ENCODE measurements at places on chromosomes 3 and 15.

GRCh38 chr15:71701808-71702207 is 108.5 kb upstream of the NR2E3 start:
- DNase-seq = no peak

GRCh38 chr3:145807990-145808389 is 353.0 kb downstream of the PLOD2 start:
- DNase-seq = peak; percentile 61

GRCh38 chr3:28916713-28917499 is 364.0 kb upstream of the RBMS3 start:
- DNase-seq = peak; percentile 87

DNA sequence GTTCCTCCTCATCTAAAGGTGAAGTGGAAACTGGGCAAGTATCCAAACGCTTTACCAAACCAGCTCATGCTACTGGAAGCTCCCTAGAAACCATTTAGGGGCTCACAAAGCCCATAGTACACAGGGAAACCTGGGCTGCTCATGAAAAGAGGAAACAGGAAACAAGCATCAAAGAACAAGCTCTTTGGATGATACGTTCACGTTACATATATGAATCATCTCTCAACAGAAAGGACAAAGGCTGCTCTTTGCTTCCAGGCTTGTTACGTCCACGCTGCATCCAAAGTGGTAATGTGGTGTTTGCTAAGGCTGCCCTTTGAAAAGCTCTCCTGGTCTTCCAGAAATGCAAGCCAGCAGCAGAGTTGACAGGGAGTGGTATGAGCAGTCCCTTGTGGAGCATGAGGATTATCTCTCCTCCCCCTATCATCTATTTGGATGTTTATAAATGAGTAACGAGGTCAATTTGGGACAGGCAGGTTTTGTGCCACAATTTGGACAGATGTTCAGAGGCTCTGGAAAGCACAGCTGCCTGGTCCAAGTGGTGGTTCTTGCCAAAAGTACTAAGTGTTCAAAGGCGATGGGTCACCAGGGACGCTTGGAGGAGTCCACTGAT is 98.0 kb upstream of the RORA start:
- DNase-seq = peak; percentile 54

DNA sequence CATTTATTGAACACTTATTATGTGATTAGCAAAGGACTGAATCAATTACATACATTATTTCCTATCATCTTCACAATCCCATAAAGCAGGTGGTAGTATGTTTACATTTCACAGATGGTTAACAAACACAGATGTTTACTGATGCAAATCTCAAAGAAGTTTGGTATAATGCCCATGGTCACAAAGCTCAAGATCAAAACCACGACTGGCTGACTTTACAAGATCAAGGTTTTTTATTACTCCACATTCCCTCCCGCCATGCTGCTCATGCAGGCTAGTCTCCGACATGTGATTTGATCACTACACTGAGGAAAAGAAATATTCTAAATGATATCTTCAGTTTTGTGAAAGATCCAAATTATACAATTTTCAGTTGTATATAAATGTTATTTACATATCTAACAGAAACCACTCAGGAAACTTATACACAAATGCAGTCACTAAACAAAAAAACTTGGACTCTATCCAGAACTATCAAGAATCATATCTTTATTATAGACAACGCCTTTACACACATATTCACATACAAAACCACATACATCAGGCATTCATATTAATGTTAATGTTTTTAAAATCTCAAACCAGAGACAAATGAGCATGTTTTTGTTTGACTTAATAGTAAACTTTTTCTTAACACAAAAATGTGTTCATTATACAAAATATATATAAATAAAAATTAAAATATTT is 235.5 kb downstream of the SCAPER start:
- no peak for DNase-seq

DNA sequence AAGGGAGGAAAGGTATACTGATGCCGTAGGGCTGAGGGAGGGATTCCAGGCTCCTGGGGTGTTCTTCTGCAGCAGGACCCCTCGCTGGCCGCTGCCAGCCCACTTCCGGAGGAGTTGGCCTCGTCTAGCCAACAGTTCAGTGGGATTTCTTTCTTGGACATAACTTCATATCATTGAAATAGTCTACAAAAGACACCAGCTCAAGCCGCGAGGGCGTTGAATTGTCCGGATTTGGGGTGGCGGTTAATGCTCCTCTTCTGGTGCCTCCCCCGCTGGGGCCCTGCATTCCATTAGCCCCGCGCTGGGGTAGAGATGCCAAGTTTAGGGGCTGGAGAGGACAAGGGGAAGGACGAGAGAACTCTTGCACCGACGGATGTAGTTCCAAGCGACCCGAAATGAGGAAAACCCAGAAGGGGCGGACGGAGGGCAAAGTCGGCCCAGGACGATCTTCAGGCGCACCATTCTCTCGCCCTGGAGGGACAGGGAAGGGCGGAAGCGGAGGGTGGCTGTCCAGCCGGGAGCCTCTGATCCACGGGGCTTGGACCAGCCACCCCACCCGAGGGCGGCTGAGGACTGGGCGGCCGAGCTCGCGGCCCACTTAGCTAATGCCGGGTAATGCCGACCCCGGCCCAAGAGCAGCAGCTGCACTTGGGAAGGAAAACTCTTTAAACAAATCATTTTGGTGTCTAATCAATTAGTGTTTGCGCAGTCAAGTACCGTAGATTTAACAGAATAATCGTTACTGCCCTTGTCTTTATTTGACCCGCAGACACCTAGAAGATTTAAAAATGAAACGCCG is 4.7 kb upstream of the ONECUT1 start:
- no peak for DNase-seq

DNA sequence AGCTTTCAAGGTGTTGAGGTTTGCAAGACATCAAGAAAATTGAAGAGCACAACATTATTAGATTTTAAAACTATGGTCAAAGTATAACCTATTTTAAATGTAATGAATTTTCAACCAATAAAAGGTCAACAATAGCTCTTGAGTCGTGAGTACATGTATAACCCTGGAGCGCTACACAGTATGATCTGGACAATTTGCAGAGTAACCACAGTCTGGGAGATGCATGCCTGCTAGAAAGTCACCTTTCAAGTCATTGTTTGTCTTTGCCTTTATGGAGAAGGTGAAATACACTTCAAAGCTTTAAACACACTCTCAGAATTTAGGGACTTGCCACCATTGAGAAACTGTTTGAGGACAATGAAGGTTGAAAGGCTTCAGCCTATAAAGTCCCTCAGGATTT is 112.6 kb upstream of the ALCAM start:
- no peak for DNase-seq

GRCh38 chr3:61719278-61719977 is 158.1 kb downstream of the PTPRG start:
- DNase-seq = no peak

DNA sequence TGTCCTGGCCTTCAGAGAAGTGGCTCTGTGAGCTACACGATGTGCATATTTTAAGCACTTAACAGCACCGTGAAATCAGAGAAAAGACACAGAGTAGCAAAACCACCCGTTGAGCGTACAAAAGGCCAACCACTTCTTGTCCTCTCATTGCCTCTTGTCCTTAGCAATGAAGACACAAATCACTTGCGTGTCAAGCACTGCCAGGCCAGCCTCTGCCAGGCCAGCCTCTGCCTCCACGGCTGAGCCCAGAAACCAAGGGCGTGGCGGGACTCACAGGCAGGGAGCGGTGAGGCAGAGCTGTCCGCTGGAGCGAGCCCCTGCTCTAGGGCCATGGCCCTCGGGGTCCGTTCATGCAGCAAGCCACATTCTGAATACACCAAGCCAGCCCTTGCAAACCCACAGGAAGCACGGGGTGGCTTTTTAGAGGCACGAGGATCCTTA is 4.0 kb downstream of the MUC4 start:
- DNase-seq = no peak

GRCh38 chr3:128434524-128434923 is 32.2 kb downstream of the DNAJB8 start:
- DNase-seq = no peak
